Psoas muscle (tissue), 8 donors: ENCODE measurements at places on chromosomes 11 and 22.

DNA sequence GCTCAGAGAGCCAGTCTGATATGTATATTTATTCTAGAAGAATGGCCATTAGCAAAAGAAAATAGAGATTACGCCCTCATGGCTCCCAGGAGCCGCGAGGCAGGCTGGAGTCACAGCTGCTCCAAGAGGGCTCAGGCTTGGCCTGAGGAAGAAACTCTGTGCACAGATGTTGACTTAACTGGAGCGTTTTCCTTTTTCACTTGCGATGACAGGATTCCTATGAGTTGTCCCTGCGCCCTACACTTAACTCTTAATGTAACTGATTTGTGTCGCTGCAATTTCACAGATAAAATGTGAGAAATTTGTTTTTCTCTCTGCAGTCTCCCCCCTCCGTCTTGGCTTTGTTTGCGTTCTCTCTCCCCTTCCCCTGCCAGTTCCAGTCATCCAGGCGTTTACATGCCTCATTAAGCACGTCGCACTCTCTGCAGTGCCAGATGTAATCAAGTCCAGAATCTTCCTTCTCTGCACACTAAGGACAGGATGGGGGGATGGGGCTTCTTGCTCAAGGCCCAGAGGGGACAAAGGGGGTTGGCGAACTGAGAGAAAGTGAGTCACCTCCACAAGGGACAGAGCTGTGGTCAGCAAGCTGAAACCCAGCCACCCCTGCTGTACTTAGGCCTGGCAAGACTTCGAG, 1060.1 kb downstream of the NTM start:
- no peak for DNase-seq

- peak; percentile 51 for DNase-seq
Observed at GRCh38 chr22:20441631-20442484, 4.2 kb upstream of the SCARF2 start.

DNA sequence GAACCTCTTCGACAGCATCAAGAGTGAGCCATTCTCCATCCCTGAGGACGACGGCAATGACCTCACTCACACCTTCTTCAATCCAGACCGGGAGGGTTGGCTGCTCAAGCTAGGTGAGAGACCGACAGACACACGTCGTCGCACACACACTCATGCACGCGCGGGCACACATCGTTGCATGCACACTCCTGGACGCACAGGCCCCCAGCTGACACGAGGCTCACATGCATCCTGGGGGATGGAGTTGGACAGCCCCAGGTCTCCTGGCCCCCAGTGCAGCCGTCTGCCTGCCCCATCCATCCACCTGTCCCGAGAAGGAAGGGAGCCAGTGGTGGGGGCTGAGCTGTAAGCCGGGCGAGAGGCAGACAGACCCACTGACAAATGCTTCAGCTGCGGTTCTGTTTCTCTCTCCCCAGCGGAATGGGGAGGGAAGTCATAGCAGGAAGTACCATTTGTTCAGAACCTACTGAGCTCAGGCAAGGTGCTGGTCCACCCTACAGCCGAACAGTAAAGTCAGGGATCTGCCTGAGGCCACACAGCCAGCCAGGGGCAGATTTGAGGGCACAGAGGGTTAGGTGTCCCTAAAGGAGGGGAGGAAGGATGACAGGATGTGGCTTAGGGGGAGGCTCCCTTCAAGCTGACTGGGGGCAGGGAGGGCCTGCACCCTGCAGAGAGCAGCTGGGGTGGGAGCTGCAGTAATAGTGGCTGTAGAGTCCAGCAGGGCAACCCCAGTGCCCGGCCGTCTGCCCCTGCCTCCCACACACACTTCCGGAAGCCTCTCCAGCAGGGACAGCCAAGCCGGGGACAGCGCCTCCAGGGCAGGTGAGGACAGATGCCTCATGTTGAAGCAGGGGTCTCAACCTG, 27.1 kb downstream of the CYTH4 start:
- peak; percentile 39 for DNase-seq

DNA sequence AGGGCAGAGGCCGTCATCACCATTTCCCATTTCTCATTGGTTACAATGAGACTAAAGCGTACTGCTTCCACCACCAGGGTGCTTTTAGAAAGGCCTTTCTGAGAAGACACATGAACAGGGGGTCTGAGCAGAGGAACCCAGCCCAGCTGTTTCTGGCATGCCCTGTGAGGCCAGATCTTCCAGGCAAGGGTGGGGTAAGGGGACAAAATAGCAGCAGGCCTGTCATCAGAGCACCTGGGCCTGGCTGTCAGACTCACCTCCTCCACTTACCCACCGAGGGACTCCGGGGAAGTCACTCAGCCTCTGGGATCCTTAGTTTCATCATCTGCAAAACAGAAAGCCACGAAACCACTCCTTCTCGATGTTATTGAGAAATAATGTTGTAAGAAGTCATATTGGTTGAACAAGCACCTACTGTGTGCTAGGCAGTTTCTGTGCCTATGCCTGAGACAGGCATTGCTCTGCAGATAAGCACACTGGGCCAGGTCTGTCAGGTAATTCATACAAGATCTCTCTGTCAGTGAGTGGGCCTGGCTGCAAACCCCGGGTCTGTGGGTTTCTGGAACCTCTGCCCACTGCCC, 8.8 kb upstream of the WNT11 start:
- DNase-seq = peak; percentile 7

- no peak for DNase-seq
Observed at GRCh38 chr11:100849901-100850235, 162.8 kb downstream of the ARHGAP42 start.

DNA sequence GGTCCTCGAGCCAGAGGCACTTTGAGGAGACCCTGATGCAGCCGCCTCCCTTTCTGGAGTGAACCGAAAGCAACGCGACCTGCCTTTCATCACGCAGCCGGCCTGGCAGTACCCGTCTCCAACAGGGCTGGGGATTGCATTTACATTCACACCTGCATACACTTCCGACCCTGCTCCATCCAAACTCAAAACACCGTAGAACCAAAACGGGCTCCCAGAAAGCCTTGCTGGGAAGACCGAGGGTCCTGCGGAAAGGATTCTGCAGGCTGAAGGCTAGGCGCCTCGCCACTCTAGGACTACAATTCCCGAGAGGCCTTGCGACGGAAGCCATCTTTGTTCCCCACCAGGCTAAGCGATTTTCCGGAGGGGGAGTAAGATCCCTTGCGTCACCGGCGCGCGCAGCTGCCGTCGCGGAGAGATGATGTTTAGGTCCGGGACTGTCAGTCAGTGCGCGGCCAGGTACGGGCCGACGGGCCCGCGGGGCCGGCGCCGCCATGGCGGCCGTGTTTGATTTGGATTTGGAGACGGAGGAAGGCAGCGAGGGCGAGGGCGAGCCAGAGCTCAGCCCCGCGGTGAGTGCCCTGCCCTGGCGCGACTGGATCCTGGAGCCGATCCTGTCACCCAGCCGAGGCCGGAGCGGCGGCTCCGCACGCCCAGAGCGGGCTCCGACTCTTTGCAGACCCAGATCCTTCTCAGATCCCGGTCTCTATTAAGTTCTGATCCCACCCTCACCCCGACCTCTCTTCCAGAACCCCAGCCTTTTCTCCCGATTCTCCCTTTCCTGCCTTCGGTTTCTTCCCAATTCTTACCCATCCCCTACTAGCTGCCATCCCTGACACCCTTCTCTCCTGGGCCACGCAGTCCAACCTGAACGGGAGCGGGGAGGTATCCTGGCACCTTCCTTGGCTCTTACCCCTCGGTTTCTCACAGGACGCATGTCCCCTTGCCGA, at the start of gene RPS6KB2:
Gene RPS6KB2, plus strand, starts transcription at position 443 of the 950 bp plus-strand sequence. Its CDS starts 52 bp downstream, at position 495.
- DNase-seq = peak; percentile 99

DNA sequence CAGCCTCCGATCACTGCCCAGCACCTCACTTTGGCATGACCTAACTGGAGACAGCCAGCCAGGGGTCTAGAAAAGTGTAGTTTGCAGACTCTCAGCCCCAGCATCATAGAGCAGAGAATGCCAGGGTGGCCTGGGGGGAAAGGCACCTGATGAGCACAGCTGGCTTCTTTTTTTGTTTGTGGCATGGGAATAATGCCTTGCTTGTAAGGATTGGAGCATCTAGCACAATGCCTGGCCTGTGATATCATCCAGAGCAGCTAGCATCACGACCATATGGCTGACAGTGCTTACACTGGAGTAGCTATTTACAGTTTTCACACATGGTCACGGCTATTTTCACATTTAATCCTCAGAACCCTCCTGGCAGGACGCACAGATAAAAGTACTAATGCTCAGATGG, 594.8 kb upstream of the B3GAT1 start:
- no peak for DNase-seq

- no peak for DNase-seq
Observed at GRCh38 chr11:83970061-83970671, 684.0 kb upstream of the CCDC90B start.

- no peak for DNase-seq
Observed at GRCh38 chr11:75133976-75134375, 16.9 kb upstream of the SLCO2B1 start.

- DNase-seq = no peak
Observed at GRCh38 chr11:86795949-86796348, 4.4 kb upstream of the PRSS23 start.

DNA sequence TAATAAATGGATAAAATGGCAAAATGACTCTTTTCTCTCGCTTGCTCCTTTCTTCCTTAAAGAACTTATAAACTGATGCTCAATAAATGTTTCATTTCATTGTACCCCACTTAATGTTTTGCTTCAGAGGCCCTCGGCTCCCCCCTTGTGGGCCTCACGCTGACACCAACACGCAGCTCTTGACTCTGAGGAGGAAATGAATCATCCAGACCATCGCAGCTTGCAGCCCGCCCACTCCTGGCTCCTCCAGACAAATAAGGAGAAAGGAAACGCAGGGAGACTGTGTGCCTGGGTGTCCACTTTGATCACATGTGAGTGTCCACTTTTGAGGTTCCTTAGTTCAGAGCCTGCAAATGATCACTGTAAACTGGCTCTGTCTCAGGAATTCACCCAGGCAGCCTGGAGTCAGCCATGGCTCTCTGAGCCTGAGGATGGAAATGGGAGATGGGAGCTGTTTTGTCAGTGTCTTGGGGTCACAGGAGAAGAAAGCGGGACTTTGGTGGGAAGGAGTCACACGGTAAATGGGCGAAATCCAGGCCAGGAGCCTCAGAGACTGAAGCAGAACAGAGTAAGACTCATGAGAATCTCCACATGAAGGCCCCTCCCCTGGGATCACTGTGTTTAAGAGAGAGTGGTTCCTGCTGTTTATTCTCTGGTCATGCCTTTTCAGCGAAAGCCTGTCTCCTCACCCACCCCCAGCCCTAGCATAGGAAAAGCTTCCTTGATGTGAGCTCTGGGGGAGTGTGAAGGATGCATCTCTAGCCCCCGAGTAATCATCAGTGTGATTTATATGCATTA, 96.5 kb downstream of the CWC15 start:
- DNase-seq = peak; percentile 73

DNA sequence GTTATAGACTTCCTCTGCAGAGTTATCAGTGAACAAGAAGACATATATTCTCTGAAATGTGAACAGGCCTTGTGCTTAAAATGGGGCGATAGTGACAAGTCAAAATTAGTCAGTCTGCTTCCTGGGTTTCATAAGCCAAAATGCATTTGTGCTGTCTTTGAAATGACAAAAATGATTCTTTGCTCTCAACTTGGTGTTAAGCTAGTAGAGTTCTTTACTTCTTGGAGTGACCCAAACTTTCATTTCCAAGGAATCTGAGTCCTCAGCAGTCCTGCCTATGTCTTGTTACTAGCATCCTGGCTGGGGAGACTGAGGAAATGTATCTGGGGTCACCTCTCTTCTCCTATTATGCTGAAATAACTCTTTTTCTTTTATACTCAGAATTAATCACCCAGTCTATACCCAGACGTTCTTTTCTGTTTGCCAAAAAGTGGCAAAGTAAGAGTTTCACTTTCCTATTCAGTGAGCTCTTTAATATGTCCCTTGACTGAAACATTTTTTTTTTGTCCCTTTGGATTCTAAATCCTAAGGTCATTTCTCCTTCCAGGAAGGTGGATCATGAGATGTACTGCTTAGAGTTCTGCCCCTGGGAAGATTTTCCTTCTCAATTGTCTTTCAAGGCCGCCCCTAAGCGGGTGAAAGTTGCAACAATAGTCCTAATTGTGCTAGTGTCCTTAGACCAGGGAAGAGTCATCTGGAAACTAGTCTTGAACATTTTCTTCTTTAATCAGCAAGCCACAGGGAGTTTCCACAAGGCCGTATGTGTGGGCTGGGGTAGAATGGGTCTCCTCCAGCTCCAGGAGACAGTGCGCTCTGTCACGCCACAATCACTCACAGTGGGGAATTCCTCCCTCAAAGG, 53.0 kb upstream of the RDX start:
- no peak for DNase-seq

DNA sequence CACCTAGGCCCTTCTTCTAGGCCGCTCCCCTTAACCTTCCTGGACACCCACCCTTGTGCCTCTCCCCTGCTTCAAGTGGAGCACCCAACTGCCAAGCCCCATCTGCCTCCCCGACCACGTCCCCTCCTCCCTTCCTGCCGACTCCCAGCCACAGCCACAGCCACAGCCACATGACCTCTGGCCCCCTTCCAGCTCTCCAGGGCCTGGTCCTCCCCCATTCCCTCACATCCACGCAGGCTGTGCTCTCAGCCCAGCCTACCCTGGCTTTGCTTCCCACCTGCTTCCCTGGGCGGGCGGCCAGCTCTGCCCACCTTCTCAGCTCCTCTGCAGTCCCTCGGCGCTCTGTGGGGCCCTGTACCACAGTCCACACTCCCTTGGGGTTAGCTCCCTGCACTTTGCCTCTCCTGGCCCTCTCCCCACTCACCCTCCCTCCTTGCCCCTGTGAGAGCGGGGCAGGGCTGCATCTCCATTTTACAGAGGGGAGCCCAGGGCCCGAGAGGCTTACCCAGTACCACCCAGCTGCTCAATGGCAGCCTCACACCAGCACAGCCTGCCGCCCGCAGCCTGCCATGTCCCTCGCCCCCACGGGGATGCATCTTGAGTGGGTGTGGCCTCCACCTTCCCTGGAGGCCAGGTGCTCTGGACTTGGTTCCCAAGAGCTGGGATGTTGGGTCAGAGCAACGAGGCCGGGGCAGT, 20.3 kb downstream of the PARVG start:
- no peak for DNase-seq

GRCh38 chr11:130034236-130034635, 31.6 kb upstream of the PRDM10 start:
- no peak for DNase-seq

GRCh38 chr11:12775955-12776354, 101.7 kb downstream of the TEAD1 start:
- DNase-seq = no peak

DNA sequence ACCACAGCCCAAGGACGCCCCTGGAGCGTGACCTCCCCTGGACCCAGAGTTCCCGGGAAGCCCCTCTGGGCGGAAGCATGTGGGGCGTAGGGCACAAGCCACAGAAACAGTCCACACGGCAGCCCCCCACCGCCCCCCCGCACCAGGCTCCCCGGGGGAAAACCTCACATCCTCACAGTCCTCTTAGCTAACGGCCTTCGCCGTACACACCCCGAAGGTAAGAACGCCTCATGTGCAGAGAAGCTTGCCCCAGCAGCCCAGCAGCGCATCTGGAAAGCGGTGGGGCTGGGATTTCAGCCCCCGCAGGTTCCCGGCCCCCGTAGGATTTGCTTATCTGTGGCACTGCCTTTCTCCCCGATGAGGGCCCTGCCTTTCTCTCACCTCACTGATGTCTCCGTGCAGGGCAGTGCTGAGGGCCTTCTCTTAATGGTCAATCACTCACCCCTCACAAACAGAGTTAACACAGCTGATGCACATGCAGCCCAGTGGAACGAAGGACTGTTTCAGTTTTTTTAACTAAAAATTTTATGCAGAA, 309.2 kb downstream of the BRD1 start:
- no peak for DNase-seq
